ENCODE measurements at places on chromosomes 6 and 20.
A peak's percentile ranks its signal among the peaks of the same experiment; 100 is the strongest.

GRCh38 chr6:32885698-32886286, 31.8 kb downstream of the PSMB9 start:
- DNase-seq: no peak

GRCh38 chr20:8213831-8214587, 81.9 kb downstream of the PLCB1 start:
- no peak for DNase-seq

DNA sequence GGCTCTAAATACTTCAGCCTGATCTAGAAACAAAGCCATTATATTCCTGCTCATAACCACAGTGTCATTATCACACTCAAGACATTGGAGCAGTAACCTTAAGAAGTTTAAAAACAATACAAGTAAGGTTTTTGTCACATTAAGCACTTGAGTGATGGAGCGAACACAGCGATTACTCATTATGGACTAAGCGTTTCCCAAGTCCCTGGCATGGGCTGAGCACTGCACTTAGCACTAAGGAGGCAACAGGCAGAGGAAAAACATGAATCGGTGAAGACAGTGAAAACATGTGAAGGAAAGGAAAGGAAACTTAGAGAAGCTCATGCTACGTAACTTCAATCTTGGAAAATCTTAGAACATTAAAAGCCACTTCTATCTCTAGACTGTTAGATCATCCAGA, 108.7 kb downstream of the SLC24A3 start:
- DNase-seq: no peak

DNA sequence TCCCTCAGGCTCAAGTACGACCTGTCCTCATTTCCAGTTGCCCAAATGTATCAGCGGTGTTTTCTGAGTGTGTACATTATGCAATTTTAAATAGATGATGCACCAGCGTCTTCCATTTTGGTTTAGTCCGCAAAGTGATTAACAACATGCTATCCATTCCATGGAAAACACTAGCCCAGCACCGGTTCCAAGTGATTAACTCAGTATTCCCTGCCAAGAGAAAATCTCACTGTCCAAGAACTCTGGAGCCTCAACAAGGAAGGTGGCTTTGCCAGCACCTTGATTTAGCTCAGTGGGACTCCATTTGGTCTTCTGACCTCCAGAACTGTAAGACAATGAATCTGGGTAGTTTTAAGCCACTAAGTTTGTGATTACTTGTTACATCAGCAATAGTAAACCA, 107.2 kb downstream of the FOXC1 start:
- DNase-seq: no peak

GRCh38 chr20:54059691-54060364, 10.6 kb downstream of the BCAS1 start:
- no peak for DNase-seq

DNA sequence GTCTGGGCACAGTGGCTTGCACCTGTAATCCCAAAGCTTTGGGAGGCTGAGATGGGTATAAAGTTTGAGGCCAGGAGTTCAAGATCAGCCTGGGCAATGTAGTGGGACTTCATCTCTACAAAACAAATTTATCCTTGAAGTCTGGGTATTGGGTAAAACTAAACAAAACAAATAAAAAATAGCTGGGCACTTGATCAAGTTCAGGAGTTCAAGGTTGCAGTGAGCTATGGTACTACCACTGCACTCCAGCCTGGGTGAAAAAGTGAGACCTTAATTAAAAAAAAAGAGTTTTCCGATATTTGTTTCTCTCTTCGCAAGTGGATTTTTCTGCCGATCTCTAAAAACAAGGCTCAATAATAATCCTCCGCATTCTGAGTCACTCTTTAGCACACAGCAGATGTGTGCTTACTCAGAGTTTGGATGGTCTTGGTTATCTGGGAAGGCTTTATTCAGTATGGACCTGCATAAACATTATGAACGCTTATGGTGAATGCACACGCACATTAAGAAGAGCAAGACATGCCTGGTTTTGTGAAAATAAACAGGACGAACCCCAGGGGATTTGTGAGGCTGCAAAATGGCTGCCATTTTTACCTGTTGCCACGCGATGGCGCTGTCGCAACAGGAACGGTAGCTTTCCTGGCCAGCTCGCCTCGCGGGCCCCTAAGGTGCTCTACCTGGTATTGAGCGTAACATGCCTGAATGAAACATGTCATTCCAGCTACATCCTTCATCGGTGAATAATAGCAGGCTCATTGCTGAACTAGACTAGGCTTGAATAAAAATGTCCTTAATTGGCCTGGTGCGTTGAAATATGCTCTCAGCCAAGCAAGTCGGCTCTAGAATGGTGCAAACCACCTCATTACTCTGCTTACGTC, 6.0 kb downstream of the OPN5 start:
- peak; percentile 8 for DNase-seq

GRCh38 chr6:157283900-157284737, 39.2 kb downstream of the TMEM242 start:
- DNase-seq: no peak

DNA sequence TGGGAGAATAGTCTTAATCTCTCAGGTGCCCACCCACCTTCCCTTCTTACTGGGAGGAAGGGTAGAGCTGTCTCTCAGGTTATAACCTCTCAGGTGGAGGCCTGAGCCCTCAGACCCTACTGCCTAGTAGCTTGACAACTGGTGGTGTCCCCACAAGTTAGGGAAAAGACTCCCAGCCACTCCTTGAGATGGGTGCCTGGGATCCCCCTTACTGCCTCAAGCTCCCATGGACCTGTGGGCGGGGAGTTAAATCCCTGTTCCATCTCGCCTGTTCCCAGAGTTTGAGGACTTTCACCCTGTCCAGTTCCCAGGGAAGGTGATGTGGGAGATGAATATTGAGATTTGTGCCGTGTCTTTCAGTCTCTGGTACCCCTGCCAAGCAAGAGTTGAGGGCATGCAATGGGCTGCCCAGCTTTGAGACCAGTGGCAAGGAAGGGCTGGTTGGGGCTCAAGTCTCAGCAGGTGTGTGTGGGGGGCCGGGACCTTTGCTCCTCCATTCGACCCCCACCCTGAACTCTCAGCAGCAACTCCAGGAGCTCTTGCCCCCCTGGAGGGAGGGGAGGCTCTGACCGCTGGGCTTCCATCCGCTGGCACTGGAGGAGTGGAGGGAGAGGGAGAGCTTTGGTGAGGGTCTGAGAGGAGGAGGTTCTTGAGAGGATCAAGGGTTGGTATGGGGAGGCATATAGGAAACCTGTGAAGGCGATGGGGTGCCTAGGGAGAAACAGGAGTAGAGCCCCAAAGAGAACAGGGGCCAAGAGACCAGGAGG, 1.1 kb upstream of the PBX2 start:
- DNase-seq: no peak

DNA sequence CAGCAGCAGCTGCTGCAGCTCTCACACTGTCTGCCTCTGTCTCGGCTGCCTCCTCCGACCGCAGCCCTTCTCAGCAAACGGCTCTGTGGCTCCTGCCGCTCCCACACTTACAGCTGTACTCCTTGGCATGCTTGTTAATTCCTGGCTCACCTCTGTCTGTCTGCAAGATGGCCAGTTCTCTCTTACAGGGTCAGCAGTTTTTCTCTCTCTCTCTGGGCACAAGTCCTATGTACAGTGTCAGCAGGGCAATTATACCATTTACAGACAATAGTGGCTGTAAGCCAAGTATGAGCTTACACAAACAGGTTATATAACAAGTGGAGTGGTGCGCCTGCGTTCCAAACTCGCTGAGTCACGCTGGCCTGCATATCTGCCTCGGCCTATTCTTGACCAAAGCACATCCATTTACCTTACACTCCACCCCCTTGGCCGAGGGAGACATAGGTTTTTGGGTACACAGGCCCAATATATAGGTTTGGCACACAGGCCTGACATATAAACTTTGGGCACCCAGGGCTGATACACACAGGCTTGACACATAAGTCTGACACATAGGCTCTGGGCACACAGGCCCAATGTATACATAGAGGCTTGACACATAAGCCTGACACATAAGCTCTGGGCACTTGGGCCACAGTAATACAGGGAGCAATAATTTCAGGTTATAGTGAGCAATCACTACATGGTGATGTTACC, 4.4 kb downstream of the ZKSCAN3 start:
- DNase-seq: no peak

GRCh38 chr6:158869826-158870648, 50.9 kb upstream of the EZR start:
- DNase-seq: peak; percentile 49

- no peak for DNase-seq
Observed at GRCh38 chr6:125190667-125191066, 37.1 kb downstream of the TPD52L1 start.

- DNase-seq: no peak
Observed at GRCh38 chr20:50395251-50395729, 114.9 kb upstream of the PTPN1 start.

- peak; percentile 31 for DNase-seq
Observed at GRCh38 chr6:32692019-32692418, 25.6 kb upstream of the HLA-DQB1 start.

DNA sequence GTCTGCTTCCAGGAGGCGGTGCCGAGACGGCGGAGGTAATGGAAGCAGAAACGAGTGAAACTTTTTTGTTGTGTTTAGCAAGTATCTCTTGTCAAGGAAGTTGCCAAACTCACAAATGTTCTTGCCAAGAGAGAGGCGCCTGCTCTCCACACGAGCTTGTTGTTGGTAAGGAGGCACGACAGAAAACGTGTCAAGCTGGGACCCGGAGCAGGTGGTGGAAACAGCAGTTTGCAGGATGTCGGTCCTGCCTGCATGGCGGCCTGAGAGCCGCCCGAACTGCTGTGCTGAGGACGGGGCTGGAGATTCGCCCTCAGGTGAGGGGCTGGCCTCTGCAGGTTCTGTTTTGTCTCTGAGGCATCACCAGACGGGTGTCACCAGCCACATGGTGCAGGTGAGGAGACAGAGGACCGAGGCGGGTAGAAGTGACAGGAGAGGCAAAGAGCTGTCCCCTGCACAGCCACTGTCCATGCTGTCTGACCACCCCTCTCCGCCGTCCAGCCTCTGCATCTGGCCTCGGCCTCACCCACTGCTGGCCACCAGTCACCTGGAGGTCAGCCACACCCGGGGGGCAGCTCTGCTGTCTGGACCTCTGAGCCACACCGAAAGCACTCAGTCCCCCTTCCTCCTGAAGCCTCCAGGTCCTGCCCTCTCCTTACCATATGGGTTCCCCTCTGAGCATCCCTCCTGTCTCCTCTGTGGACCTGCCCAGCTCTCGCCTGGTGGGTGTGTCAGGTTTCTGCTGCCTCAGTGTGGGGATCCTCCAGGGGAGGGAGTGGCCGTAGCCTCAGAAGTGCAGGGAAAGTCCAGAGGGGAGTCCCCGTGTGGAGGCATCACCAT, 261.5 kb downstream of the TAF4 start:
- no peak for DNase-seq

DNA sequence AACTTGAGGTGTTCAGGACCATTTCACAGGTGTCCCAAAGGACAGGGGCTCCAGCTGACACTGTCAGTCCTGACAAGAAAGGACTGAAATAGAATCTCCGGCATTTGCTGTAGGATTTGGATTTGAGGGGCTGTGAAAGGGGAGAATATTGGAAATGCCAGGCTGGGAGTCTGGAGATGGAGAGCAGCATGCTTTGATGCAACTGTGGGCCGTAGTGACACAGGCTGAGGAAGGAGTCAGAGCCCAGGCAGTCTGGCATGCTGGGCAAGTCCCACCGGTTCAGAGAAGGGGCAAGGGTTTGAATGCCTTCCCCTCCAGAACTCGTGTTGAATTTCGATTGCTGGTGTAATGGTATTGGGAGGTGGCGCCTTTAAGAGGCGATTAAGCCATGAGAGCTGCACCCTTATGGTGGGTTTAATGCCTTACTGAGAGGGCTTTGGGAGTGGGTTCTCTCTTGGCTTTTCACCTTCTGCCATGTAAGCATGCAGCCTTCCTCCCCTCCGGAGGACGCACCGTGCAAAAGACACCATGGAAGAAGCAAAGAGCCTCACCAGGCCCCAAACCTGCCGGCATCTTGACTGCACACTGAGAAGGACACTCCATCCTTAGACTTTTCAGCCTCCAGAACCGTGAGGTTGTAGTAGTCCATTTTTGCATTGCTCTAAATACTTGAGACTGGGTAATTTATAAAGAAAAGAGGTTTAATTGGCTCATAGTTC, 9.4 kb upstream of the PYGB start:
- no peak for DNase-seq

DNA sequence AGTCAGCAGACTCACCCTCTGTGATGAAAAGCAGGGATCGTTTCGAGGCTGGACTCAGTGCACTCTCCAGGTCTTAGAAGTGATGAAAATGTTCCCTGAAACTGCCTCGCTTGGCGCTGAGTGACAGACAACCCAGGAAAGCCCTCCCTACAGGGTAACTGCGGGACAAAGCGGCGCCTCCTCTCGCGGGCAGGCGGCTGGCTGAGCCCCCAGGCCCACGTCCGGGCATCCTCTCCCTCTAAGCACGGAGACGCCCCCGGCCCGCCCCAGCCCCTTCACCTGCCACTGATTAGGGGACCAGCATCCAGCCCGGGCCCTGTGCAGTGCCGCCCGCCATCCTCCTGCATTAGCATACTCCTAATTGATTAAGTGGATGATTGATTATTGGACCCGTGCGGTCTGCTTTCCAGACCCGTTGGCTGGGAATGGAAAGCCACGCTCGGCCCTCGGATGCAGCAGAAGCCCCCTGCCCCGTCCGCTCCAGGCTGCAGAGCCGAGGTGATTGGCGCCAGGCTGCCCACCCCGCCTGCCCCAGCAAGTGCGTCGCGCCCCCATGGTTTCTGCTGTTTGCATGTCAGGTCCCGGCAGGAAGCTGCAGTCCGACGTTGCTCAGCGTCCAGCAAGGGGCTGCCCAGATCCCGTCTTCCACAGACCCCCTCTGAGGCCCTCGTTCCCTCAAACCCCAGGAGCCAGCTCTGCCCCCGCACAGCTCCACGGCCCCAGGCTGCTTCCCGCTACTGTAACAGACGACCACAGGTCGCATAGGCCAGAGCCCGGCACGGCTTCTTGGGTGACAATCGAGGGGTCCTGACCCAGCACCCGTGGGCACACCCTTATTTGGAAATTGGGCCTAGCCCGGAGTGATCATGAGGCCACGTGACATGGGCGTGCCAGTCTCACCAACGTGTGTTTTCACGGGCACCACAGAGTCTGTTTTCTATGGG, 131.6 kb downstream of the DLL1 start:
- no peak for DNase-seq

DNA sequence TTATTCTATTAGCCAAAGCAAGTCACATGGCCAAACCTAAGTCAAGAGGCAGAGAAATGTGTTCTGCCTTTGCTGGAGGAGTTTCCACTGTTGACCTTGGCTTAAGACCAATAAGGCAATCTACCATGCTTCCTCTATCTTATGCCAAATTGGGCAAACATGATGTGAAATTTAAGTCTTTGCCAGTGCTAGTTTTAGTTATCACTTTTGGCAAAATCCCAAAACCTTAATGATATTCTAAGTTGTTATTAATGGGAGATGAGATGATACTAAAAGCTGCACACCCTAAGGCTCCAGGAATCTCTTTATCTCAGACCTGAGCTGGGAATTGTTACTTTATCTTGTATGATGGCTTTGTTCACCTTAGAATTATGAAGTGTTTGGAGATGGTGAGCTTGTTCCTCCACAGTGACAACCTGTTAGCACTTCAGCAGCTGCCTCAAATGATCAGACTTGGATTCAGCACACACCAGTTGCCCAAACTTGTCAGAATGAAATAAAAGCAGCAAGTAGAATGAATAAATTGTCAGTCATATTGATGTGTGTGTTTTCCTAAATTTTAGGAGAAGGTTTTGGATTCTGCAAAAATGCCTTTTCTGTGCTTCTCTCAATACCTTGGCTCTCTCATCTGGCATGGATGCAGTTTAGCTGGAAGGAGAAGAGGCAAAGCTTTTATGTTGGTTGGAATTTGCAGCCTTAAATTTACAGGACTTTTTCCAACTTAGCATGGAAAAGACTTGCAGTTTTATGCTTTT, 49.3 kb downstream of the RIN2 start:
- DNase-seq: no peak
